Activated gamma-delta T cell treated with Interleukin-2 at 50 U/mL for 16 hours (primary cell): ENCODE measurements at places on chromosomes 5 and 9.

GRCh38 chr9:16150938-16151650, 598.3 kb downstream of the CCDC171 start:
- DNase-seq: no peak

DNA sequence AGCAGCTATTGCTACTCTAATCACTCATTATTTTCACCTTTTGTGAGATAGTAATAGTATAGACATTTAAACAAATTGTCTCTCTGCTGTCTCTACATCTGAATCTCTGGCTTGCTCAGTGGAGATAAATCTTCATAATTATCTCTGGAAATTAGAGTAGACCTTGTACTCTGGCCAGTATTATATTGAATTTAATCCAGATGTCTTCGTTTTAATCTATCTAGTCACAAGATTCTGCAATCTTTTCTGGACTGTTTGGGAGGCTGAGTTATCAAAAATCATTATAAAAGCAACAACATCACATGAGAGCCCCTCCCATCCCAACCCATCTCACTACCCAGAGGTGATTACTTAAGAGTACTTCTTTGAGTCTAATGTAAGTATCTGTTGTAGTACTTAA, 19.0 kb downstream of the ARHGAP26 start:
- no peak for DNase-seq

GRCh38 chr9:37028420-37029031, 5.5 kb downstream of the PAX5 start:
- DNase-seq: no peak

- no peak for DNase-seq
Measured at GRCh38 chr5:107272954-107273353, 397.8 kb downstream of the EFNA5 start.

DNA sequence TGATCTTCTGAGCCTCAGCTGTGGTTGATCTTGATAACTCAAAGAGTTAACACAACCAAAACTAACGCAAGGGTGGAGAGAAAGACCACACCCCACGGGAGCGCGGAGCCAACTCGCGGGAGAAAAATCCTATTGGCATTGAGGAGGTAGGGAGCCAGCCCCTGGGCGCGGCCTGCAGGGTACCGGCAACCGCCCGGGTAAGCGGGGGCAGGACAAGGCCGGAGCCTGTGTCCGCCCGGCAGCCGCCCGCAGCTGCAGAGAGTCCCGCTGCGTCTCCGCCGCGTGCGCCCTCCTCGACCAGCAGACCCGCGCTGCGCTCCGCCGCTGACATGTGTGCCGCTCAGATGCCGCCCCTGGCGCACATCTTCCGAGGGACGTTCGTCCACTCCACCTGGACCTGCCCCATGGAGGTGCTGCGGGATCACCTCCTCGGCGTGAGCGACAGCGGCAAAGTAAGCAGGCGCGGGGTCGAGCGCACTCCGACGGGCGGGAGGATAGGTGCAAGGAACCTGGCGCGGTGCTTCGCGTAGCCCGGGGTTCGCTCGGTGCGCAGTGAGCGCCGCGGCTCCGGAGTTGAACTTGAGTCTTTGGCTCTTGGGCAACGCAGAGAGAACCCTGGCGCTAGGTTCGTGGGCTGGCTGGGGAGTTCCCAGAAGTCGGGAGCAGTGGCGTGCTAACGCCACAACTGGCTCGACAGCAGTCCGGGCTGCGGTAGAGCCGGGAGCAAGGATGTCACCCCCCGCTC, at the start of gene GDA:
Gene GDA (plus strand): TSS at position 210 of the 745 bp plus-strand sequence. CDS start 120 bp downstream, at position 330.
- no peak for DNase-seq

DNA sequence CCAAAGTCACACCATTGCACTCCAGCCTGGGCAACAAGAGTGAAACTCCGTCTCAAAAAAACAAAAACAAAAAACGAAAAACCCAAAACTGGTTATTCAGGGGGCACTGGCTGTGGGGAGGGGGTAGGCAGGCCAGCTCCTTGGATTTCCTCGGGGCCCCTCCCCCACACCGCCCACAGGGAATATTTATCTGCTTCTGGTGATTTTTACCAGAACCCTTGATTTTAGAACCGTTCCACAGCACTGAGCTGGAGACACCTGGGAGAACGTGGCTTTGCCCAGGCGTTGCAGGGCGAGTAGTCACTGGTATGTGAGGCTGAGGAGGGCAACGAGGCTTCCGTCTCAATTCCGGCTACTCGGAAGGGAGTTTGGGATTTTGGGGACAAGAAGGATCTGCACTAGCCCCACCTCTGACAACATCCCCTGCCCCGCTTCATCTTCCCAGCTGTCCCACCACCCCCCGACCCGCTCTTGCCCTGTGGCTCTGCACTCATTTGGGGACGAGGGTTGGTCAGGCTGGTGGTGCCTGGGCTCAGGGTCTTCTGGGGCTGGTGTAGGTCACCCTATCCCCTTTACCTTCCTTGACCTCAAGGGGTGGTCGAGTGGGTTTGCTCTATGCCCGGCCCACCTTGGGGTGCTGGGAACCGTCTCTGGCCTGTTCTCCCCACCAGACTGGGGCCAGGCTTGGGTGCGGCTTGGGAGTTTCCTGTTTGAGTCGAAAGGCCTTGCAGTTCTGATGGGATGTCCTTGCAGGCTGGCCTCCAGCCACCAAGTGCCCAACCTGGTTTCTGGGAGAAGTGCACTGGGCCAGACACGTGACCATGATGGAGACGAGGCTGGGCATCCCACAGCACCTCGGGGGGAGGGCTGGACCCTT, 3.5 kb downstream of the AHRR start:
- no peak for DNase-seq

- no peak for DNase-seq
Measured at GRCh38 chr9:37034938-37035647, 1.0 kb upstream of the PAX5 start.

DNA sequence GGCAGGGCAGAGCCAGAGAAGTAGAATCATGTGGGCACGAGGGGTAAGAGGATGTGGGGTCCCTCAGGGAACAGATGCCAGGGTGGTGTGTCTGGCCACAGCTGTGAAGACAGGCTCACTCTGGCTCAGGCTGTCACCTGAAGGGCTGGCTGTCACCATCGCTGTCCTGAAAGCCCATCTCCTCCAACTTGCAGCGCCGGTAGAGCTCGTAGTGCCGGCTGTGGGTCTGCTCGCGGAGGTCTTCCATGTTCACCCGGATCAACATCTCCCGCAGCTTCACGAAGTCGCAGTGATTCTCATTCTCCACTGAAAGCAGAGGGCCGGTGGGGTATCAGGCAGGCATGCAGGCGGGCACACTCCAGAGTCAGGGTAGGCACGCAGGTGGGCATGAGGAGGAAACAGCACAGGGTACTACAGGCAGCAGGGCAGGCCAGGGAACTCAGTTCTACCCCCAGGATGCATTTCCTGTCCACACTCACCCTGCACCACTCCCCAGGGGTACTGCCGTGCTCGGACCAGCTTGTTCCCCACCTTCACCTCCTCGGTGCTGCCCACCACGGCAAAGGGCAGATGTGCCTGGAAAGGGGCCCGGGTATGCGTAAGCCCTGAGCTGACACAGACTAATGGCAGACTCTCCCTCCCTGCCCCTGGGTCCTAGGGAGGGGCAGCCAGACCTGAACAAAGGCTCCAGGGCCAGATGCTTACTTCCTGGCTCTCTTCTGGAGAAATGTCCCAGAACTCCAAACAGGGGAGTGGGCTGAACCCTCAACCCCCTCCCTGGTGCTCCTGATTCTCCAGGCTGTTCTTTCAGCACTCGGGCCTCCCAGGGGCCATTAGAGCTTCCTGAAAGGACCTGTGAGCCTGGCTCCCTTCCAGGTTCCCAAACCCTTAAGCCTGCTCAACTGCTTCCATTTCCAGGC, 14.4 kb downstream of the CCNI2 start:
- DNase-seq: no peak

GRCh38 chr9:137313326-137313936, 11.4 kb upstream of the NRARP start:
- no peak for DNase-seq

DNA sequence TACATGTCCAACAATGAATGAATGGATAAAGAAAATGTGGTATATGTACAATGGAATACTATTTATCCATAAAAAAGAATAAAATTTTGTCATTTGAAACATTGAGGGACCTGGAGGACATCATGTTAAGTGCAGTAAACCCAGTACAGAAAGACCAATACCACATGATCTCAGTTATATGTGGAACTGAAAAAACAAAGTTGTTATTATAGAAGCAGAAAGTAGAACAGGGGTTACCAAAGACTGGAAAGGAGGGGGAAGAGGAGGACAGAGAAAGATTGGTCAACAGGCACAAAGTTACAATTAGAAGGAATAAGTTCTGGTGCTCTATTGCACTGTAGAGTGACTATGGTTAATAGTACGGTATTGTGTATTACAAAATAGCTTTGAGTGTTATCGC, 233.8 kb downstream of the SEMA6A start:
- no peak for DNase-seq

GRCh38 chr9:92726971-92727715, 37.5 kb downstream of the BICD2 start:
- no peak for DNase-seq

DNA sequence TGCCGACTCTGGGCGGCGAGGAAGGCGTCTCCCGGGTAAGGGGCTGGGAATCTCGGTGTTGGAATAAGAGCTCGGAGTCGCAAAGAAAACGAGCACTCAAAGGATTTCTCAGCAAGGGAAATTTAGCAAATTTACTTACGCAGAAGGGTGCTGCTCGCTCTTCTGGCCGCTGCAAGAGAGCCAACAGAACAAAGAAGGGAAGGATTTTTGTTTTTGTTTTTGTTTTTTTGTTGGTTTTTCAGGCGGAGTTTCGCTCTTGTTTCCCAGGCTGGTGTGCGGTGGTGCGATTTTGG, 279 bp downstream of the GTF3C5 start:
- DNase-seq: no peak

DNA sequence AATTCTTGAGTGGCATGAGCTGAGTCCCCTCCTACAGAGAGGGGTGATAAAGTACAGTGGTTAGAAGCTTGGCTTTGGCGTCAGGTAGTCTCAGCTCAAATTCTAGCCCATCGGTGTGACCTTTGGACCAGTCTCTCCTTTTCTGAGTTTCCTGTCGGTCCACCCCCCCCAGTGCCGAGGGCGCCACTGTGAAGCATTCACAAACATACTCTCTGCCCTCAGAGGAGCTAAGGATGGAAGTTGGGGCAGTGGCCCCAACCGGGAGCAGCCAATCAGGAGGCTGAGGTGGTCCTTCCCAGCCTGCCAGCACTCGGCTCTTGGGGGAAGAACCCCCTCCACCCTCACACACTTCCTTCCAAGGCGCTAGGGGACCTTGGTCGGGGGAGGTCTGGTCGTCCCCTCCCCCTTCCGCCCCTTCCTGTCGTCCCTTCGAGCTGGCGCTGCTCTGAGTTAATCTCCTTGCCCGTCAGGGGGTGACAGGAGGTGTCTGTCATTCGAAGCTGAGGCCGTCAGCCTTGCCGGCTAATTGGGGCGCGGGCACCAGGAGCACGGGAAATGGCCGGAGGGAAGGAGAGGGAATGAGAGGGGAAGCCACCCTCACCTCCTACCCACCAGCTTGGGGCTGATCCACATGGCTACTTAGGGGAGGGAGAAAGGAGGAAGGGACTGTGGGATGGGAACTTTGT, 53.0 kb downstream of the CXXC5 start:
- DNase-seq: no peak

GRCh38 chr9:89621031-89621430, 16.2 kb downstream of the GADD45G start:
- no peak for DNase-seq

GRCh38 chr5:169904508-169904907, 75.8 kb downstream of the INSYN2B start:
- DNase-seq: no peak

GRCh38 chr5:173909199-173909598, 21.1 kb downstream of the CPEB4 start:
- no peak for DNase-seq

- no peak for DNase-seq
Measured at GRCh38 chr5:98318386-98318785, 455.1 kb upstream of the RGMB start.
